Activated CD4-positive, alpha-beta T cell treated with anti-CD3 and anti-CD28 coated beads for 24 hours (primary cell): ENCODE measurements at places on chromosomes 1 and 21.

- no peak for DNase-seq
Observed at GRCh38 chr1:232922485-232922884, 27.9 kb upstream of the NTPCR start.

GRCh38 chr1:230501849-230502248 is 75.7 kb upstream of the PGBD5 start:
- no peak for DNase-seq

DNA sequence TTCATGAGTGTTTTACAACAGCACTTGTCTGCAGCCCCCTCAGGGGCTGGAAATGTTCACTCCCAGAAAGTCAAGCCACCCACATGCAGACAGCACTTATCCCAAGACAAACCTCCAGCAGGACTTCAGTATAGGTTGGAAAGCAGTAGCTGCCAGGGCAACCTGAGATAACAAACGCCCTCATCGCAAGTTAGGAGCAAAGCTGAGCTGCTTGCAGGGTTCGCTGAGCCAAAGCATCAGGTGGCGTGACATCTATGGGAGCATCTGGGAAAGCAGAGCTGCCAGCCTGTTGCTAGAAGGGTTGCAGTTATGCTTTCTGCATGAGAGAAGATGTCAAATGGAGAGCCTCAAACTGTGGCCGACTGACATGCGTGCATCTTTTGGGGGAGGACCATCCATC is 4.2 kb upstream of the STXBP3 start:
- no peak for DNase-seq

DNA sequence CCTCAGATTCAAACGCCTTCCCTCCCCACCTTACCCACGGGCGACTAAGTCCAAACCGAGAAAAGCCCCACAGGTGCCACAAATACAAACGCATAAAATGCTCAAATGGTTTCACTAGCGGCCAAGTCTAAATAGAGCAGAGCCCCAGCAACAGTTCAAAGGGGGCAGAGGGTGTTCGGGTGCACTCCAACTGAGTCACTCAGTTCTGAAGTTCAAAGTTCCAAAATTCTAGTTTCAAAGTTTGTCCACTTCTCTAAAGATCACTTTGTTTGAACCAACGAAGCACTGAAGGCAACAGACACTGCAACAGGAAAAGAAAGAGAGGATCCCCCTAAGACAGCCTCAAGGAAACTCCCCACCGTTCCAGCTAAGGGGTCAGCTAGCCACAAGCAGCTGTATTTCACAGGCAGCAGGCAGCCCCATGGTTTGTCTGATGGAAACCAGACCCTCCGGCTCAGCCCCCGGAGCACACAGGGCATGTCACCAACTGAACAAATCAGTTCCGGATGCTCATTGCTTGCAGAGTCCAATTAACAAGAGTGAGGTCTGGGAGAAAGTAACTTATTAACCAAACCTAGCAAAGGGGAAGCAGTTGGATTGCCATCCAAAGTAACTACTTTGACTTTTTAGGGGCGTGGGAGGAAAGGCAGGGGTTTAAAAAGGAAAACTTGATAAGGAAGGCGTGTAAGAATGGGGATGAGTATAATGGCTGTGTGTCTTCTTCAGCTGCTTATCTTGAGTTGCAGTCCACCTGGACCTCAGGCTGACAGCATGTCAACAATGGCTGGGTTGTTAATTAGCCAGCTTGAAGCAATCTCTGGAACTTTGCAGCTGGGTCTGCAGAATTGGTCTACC is 1423.9 kb upstream of the PRMT6 start:
- DNase-seq = no peak

GRCh38 chr1:158121604-158122254 is 59.0 kb upstream of the CD1D start:
- DNase-seq = no peak

GRCh38 chr1:104804147-104804546 is 1054.4 kb downstream of the AMY1C start:
- no peak for DNase-seq

- no peak for DNase-seq
Observed at GRCh38 chr1:34709547-34709946, 45.3 kb upstream of the GJB5 start.

DNA sequence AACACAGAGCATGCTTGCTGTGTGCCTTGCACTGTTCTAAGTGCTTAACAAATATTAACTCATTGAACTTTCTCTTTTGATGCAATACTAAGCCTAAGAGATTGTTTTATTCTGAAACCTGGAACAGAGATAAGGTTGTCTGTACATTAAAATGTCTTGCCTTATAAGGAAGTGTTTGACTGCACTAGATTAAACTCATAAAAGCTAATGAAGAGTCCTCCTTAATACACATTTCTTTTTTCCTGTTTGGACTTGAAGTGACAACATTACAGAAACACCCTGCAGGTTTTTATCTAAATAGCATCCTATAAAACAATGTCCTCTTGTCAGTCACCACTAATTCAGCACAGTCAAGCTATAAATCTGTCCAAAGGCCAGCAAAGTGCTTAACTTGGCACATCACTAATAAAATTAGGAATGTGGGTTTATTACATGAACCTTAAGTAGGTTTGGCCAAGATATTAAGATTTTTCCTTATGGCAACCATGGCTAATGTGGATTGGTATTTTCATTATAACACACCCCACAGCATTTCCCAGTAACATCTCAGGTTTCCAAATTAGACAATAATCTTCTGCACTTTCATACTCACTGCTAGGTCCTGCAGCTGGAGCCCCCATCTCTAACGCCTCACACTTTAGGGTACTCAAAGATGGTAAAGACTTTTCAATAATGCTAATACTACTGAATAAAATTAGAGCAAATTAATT is 389.7 kb downstream of the LMO4 start:
- DNase-seq = no peak

GRCh38 chr1:94384485-94385265 is 33.5 kb upstream of the ABCD3 start:
- no peak for DNase-seq

- DNase-seq = peak; percentile 68
Observed at GRCh38 chr1:6259491-6260362, 1.2 kb downstream of the GPR153 start.

GRCh38 chr21:33496345-33496744 is 4.8 kb upstream of the DNAJC28 start:
- DNase-seq = no peak

- DNase-seq = no peak
Observed at GRCh38 chr1:6704746-6705145, 3.1 kb upstream of the DNAJC11 start.

- DNase-seq = no peak
Observed at GRCh38 chr21:43702785-43703034, 16.2 kb upstream of the PDXK start.

DNA sequence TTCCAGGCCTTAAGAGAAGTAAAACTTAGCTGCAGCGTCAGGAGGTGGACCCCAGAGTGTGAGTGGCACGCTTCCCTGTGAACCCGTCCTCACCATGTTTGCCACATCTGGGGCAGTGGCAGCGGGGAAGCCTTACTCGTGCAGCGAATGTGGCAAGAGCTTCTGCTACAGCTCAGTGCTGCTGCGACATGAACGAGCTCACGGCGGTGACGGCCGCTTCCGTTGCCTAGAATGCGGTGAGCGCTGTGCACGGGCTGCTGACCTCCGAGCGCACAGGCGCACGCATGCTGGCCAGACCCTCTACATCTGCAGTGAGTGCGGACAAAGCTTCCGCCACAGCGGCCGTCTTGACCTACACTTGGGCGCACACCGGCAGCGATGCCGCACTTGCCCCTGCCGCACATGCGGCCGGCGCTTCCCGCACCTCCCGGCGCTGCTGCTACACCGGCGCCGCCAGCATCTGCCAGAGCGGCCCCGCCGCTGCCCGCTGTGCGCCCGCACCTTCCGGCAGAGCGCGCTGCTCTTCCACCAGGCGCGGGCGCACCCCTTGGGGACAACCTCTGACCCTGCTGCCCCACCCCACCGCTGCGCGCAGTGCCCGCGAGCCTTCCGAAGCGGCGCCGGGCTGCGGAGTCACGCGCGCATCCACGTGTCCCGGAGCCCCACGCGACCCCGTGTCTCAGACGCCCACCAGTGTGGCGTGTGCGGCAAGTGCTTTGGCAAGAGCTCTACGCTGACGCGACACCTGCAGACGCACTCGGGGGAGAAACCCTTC is 9.3 kb downstream of the ZNF672 start:
- DNase-seq = no peak

DNA sequence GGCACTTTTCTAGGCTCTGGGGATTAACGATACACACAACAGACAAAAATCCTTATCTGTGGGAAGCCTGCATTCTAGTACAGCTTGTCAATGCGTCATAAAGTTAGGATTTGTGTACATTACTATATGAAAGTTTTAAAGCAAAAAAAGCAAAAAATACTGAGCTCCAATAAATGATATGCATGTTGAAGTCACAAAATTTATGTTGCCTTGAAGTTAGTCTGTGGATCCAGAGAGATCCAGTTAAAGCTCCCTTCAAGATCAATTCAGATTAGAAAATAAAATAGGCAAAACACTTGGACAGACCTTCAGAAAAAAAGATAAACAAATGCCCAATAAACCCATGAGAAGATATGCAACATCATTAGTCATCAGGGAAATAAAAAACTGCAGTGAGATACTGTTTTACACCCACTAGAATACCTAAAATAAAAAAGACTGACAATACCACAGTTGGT is 33.1 kb upstream of the KCNQ4 start:
- no peak for DNase-seq

DNA sequence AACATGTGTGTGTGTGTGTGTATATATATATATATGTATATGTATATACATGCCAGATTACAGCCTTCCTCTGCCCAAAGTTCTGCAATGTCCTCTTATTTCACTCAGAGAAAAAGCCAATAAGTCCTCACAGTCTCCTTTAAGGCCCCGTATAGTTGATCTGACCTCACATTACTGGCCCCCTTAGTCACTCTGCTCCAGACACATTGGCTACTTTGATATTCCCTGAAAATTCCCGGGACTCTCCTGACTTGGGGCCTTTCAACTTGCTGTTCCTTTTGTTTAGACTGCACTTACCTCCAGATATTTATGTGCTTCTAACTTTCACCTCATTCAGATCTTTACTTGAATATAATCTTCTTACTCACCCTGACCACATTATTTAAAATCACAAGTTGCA is 4.2 kb upstream of the BSDC1 start:
- no peak for DNase-seq

DNA sequence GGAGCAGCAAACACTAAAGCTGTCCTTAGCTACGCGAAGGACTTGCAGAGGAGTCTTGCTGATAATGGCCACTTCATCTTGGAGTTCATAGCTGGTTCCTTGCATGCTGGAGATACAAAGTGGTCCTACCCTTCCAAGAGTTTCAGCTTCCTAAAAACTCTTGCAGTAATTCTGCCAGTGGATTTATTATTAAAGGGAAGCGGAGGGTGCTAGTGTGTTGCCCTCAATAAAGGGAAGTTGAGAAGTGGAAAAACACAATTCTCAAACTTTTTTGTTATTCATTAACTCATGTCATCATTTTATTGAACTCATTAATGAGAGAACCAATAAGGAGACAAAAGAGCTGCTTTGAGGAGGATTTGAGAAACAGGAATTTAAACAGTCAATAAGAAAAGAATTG is 6.5 kb upstream of the HAPLN2 start:
- DNase-seq = no peak

GRCh38 chr1:58390091-58390490 is 156.4 kb downstream of the OMA1 start:
- no peak for DNase-seq
